ENCODE measurements at places on chromosomes 13 and 19.

GRCh38 chr13:113539176-113539575 lies 45.4 kb upstream of the TFDP1 start:
- DNase-seq = no peak

DNA sequence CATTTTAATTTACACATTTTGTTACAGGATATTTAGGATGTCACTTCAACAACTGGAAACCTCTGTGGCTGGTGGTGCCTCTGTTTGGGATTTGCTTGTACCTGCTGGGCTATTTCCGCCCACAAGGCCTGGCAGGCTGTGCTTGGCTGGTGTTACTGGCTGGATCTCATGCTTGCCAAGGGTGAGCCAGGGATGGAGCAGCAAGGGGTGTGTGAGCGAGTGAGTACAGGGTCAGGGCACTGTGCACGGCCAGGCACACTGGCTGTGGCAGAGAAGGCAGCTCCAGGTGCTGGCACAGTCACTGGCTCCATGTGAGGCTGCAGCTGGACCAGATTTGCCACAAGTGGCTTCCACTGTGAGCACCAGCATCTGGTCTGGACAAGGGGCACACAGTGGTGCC lies 1254.8 kb downstream of the SLITRK5 start:
- DNase-seq = no peak

DNA sequence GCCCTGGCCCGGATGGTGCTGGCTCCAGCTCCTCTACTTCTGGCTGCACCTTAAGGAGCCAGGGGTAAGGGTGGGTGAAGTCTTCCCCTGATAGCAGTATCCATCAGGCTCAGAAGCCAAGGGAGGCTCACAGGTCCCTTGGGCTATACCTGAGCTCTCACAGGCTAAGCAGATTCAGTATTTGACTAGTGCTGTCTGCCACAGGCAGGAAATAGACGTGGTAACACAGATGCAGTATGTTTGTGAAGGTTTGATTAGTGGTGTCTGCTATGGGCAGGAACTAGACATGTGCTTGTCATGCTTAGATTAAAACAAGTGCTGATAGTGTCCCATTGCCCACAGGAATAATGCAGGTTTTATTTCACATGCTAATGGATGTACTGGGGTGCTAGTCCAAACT lies 4.0 kb downstream of the SYT5 start:
- DNase-seq = no peak

DNA sequence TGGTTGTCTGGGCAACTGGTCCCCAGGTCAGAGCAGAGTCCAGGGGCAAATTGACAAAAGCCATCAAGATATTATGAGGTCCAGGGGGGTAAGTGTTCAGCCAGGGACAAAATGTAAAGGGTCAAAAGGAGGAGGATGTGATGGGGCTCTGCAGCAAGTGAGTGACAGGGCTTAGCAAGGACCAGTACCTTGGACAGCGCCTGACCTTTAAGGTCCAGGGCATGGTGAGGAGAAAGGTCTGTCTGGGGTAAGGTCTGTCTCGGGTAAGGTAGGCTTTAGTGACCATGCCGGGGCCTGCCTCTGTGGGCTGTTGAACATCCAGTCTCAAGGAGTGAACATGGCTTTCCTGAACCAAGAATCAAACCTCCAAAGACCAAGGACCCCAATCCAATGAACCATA lies 6.3 kb upstream of the ZNF358 start:
- no peak for DNase-seq

- DNase-seq = no peak
Observed at GRCh38 chr13:72530471-72530870, 197.0 kb downstream of the MZT1 start.

DNA sequence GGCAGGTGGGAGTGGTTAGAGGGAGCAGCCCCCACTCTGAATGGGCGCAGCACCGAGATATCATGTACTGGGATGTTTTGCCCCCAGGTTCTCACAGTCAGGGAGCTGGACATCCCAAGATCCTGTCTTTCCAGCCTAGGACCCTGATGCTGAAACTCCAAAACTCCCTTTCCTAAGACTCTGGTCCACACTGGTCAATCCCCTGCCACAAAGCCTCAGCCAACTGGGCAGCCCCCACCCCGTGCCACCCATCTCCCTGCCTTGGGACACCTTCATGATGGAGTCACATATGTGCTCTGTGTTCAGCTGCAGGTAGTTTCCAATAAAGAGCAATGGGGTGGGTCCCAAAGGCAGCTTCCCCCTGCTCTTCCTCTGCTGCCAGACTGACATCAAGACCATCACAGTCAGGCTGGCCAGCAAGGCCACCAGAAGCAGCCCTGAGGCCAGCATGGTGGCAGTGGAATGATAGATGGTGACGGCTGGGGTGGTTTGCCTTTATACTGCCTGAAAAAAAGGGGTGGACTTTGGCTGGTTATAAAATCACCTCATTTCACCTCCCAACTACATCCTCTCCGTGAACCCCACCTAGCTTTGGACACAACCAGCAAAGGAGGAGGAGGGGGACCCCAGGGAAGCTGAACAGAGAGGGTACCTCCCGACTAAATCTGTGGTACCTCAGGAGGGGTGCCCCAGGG lies 36.3 kb downstream of the CYP2B6 start:
- no peak for DNase-seq

DNA sequence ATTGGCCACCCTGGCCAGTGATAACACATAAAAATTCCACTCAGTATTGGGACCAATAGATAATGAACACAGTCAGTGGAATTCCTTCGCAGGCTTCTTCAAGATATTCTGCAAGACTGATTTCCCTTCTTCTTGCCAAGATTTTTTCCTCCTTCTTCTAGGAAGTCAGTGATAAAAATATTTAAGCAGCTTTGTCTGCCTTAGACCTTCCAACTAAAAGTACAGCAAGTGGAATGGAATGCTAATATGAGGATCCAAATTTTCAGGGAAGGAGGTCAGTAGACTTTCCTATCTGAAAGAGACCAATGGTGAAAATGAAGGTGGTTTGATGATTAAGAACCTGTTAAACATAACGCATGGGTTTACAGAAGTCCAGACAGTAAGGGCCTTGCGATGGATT lies 9.6 kb downstream of the STARD13 start:
- DNase-seq = no peak

GRCh38 chr13:108924134-108924533 lies 294.7 kb downstream of the MYO16 start:
- DNase-seq = no peak

- no peak for DNase-seq
Observed at GRCh38 chr19:6660930-6661329, 9.0 kb downstream of the TNFSF14 start.
